ENCODE measurements at places on chromosomes 5 and 9.

DNA sequence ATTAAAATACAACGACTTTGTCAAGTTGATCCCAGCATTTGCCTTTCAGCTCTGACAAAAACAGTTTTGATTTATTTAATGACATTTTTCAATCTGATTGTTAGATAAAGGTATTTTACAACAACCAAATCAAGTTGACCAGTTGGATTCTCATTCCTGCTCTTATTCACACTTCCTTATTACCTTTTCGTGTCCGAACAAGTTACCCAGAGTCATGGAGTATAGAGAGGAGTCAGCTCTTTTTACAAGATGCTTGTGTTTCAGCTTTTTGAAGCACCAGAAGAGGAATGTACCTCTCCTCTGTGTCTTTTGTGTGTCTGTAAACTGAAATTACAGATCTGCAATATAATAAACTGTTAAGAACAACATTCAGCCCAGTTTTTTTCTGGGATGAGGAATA, 151.3 kb upstream of the TMEM161B start:
- no peak for DNase-seq

DNA sequence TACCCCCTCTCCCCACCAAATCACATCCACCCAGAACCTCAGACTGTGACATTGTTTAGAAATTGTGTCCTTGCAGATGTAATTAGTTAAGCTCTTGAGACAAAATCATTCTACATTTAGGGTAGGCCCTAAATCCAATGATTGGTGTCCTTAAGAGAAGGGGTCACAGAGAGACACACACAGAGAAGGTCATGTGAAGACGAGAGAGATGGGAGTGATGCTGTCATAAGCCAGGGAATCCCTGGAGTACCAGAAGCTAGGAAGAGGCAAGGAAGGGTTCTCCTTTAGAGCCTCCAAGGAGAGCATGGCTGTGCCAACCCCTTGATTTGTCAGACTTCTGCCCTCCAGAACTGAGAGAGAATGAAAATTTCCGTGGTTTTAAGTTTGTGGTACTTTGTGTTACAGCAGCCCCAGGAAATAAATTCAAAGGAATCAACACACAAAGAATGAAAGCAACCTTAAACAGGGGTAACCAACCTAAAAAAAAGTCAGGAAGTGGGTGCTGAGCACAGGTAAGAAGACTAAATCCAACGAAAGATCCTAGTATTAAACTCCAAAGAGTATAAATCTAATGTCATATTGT, 33.6 kb downstream of the TIMD4 start:
- DNase-seq: no peak

DNA sequence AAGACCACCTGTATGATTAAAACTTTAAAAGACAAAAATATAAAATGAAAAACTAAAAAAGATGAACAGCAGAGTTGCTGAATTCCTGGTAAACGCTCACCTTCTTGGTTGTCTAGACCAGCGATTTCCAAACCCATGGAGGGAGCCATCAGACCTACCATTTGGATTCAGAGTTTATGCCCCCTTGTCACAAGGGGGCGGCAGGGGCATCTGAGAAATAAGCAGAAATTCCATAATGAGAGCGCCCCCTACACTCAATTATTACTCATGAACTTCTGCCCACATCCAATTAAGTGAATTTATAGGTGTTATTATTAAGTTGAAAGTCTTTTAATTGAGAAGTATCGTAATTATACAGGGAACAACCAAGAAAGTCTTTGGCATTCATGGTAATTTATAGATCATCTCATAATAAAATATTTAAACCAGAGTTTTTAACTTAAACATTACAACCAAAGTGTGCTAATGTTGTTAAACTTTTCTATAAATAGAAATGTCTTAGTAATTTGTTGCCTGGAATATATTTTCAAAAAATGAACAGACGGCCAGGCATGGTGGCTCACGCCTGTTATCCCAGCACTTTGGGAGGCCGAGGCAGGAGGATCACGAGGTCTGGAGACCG, 35.2 kb upstream of the SPATA31C2 start:
- DNase-seq: peak; percentile 51

DNA sequence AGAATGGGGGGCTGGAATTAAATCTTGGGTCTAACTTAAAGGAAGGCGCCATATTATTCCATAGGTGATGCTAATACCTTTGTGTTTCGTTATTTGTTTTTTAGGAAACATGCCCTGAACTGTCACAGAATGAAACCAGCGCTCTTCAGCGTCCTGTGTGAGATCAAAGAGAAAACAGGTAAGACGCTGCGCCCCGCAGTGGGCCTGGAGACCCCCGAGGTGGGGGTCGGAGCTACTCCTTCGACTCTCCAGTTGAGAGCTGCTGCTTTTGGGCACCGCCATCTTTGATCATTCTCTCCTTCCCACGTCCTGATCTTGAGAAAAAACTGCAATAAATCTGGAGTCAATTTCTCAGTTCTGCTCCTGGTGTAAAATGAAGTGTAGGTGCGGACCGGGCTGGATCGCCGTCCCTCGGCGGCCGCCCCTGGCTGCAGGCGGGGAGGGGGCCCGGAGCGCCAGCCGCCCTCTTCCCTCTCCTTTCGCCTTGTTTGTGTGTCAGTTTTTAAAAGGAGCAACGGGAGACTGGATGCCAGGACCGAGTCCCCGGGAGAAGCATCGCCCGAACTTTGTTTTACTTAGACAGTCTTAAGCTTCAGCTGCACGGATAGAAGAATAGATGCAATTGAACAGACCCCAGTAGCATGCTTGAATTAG, 1.4 kb downstream of the PBX3 start:
- DNase-seq: no peak

DNA sequence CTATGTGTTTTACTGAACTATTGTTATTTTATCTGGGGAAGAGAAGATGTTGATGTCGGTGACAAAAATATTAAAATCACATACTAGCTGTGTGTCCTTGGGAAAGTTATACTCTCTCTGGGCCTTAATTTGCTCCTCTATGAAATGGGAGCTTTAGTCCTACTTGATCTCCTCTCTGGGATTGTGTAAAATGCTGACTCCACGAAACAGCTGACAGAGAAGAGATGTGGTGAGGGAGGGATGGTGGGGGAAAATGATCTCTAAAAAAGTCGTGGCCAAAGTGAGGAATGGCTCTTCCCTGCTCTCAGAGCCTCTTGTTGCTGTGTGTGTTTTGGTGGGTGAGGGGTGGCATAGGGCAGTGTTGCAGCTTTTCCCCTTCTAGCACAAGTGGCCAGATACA, 173.7 kb downstream of the MELK start:
- DNase-seq: no peak

GRCh38 chr5:163172540-163173338, 264.7 kb upstream of the CCNG1 start:
- no peak for DNase-seq

GRCh38 chr9:109387206-109387605, 66.3 kb upstream of the EPB41L4B start:
- no peak for DNase-seq

DNA sequence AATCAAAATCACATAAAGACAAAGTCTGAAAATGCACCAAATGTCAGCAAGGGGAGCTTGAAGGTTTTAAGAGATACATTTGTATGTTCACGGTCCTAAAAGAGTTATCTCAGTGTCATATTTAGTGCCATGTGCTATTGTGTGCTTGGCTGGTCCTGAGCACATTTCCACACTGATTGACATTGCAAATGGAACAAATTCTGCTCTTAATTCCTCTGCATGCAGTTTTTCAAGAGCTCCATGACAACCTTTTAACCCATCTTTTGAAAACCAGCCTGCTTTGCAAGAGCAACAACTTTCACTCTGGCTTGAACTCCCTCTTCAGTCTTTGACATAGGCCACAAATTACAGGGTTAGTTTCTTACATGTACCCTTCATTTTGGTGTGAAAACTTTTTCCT, 175.4 kb upstream of the ACTBL2 start:
- no peak for DNase-seq

GRCh38 chr5:180026734-180027458, 44.7 kb downstream of the RNF130 start:
- no peak for DNase-seq

- no peak for DNase-seq
Observed at GRCh38 chr9:6616951-6617602, 28.5 kb downstream of the GLDC start.

DNA sequence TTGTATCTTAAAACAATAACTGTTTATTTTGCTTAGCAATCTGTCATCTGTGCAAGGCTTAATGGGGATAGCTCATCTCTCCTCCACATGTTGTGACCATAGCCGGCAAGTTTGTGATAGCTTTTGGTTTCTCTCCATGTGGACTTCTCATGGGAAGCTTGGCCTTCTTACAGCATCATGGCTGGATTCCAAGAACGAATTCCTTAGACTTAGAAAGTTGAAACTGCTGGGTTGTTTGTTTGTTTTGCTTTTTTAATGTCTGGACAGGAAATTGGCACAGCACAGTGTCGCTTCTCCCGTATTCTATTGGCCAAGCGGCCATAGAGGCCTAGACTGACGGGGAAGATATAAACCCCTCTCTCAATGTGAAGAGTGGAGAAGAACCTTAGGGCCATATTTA, 61.0 kb upstream of the PRDM9 start:
- no peak for DNase-seq

DNA sequence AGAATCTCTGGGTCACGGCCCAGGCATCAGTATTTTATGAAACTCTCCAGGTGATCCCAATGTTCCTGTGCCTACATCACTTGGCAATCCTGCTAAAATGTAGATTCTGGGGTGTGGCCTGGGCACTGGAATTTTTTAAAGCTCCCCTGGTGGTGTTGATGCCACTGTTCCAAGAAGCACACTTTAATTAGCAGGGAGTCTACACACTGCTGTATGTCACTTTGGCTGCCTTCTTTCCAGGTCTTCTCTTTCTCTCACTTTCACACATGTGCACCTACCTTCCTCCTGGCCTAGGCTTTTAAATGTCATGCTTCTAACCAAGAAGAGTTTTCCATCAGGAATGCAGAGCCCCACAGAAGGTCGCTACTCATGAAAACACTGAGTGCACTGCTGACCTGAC, 136.0 kb upstream of the ALDH1B1 start:
- DNase-seq: no peak

DNA sequence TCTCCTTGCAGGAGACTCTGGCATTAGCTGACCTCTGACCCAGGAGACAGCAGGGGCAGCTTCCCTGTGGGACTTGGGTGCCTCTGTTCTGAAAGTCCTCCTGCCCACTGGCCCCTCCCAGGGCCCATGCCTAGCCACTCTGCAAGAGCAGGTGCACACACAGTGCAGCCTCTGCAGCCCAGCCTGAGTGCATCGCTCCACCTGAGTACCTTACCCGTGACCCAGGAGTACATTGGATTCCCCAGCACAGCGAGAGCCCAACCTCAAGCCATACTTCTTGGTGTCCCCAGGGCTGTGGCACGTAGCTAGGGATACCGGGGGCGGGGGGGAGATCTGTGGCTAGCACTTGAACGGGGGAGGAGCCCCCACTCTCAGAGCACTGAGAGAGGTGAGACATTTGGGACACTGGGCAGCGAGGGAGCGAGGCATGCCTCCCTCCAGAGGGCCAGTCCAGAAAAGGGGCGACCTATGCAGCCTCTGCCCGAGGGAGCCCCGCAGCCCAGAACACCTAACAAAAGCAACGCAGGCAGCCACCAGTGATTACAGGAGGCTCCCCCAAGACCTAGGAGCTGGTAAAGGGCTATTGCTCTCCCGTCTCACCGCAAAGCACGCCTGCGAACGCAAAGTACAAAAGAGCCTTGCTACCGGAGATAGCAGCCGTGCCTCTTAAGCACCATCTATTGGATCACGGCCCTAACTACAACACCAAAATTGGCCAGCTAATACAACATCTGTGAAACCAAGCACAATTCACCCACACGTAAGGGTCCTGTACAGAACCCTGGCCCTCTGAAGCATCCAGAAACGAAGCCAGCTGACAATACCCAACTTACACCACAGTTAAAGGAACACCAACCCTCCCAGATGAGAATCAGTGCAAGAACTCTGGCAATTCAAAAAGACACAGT, 826 bp upstream of the PRDM9 start:
- DNase-seq: no peak

DNA sequence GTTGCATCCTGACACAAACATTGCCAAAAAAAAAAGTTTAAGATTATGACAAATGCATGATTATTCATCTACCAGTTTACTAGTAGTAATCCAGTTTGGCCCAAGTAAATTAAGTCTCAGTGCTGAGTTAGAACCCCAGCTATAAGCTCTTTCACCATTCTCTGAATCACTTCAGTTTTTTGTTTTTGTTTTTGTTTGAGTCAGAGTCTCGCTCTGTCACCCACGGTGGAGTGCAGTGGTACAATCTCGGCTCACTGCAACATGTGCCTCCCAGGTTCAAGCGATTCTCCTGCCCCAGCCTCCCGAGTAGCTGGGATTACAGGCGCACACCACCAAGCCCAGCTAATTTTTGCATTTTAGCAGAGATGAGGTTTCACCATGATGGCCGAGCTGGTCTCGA, 1.5 kb upstream of the PCYOX1L start:
- DNase-seq: no peak

DNA sequence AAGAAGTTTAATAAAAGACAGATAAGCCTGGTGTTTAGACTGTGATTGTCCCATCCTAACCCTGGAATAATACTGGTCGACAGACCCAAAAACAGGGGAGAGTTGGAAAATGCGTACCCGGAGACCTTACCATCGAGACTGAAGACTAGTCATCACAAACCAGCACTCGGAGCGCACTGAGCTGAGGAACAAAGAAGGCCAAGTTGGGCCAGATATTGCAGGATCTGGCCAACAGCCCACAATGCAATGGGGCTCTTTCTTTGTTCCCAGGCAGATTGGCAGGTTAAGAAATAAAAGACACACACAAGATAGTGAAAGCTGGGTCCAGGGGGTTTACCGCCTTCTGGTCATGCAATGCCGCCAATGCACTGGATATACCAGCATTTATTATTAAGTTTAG, 188.7 kb upstream of the RAI14 start:
- DNase-seq: no peak

DNA sequence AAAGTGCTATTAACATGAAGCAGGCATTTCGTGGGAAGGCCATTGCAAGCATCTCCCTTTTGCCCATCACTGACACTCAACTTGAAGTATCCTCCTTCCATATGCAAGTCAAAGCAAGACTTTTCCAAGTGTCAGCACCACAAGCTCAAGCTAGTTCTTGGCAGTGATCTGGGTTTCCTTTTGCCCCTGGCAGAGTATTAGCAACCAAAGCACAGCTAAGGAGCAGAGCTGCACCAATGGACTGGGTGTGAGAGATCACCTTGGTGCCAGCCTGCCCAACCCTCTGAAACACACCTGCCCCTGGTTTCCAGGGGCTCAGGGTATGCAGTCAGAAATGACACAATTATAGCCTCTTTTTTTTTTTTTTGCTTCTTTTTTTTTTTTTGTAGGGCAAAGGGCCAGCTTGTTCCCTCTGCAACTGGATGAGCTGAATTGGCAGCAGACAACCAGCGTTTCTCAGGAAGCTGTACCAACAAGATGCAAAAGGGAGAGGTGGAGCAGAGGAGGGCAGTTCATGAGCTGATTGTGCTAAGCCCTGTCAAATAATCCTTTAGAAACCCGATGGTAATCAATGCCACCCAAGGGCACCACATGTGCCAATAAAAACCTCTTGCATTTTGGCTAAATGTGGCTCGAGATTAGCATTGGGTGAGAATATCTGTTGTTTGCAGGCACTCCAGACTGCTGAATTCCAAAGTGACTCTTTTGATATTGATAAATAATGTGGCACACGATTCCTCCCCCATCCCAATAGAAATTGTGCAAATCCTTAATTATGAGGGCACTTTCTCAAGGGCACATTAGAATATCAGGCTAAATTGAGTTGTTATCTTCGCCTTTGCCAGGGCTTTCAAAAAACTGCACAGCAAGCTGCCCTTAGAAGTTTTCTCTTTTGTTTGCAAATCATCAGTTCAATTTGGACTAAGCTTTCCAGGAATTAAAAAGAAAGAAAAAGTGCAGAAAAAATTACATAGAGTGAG, 192.4 kb downstream of the GAS1 start:
- no peak for DNase-seq

- no peak for DNase-seq
Observed at GRCh38 chr5:9263656-9264055, 282.2 kb downstream of the SEMA5A start.

- no peak for DNase-seq
Observed at GRCh38 chr9:73239570-73240265, 88.1 kb downstream of the ANXA1 start.

Measured in astrocyte (in vitro differentiated cells and primary cell).